ENCODE measurements at places on chromosomes 3 and 15.

DNA sequence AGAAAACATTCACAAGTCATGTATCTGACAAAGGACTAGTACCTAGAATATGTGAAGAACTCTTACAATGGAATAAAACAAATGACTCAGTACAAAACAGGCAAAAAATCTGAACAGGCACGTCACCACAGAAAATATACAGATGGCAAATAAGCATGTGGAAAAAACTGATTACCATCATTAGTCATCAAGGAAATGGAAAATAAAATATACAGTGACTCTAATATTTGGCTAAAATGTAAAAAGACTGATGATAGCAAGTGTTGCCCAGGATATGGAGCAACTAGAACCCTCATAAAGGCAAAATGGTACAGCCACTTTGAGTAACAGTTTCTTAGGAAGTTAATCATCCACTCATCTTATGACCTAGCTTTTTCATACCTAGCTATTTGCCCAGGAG, 95.8 kb upstream of the ABHD17C start:
- no peak for DNase-seq

DNA sequence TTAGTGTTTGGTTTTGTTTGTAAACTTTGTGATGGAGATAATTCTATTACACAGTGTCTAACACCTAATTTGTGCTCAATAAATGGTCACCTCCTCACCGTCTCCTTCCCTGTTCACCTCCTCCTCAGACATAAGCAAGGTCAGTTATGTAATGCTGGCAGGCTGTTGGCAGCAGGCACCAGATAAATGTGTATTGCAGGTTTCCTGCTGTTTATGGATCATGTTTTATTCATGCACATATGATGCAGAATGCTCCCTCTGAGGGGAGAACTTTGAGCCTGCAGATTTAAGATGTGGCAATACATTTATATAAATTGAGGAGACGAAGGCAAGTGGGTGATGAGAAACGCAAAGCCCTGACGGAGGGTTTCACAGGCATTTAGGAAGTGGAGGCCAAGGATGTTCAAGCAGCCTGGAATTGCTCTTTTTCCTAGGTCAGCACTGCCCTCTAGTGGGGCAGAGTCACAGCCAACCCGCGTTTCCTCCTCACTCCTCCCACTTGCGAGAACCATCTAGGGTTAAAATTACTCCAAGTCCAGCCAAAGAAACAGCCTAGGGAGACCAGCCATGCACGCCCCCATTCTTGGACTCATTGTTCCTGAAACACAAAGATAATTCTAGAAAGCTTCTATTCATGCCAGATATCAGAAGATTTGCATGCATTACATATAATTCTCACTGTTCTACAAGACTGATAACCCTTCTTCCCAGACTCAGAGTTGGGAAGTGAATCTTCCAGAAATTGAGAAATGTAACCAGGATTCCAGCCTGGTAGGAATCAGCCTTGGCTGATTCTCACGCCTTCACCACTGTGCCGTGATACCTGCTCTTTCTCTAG, 228.7 kb downstream of the SLCO3A1 start:
- DNase-seq = peak; percentile 68

GRCh38 chr3:182508919-182509711, 284.2 kb upstream of the ATP11B start:
- DNase-seq = no peak

GRCh38 chr3:150945226-150946032, 27.1 kb downstream of the CLRN1 start:
- DNase-seq = no peak

DNA sequence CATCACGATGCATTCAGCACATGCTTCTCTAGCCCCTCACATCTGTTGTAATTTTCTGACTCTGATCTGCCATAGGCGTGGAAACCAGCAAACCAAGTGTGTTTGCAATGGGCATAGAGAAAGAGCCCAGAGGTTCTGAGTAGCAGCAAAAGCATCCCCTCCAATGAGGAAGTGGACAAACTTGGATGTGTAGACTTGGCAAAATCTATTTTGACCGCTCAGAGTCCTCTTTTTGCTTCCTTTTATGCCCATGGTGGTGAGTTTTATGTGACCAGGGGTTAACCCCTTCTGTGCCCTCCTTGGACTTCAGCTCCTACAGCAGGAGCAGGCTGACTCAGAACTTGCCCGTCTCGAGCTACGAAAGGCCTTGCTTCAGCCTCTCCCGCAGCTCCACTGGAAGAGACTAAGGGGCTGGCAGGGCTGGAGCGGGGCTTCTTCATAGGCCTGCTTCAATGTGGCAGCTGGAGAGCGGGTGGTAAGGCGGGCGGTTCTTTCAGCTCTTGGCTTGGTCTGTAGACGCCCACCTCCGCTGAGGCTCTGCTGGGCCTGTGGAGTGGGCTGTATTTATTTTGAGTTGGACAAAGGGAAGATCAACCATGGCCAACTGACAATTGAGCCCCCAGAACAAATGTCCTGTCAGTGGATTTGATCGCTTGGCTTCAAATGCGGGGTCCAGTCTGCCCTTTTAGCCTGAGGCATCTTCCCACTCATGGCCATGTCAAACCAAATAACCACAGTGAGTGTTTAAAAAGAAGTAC, 6.5 kb upstream of the ETV5 start:
- no peak for DNase-seq

GRCh38 chr3:19891740-19892139, 42.3 kb downstream of the EFHB start:
- no peak for DNase-seq

DNA sequence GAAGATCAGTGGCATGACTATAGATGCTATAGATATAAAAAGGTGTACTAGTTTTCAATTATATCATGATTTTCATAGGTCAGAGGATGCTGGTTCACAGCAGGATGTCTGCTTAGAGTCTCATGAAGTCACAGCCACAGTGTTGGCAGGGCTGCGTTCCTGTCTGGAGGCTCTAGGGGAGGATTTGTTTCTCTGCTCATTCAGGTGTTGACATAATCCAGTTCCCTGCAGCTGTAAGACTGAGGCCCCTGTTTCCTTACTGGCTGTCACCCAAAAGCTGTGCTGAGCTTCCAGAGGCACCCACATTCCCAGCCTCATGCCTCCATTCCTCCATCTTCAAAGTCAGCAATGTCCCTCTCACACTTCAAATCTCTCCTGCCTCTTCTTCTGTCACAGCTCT, 170.7 kb downstream of the OCA2 start:
- DNase-seq = no peak

- peak; percentile 8 for DNase-seq
These were observed 50.8 kb upstream of the PLAAT1 start for GRCh38 chr3:193190146-193190786.

- no peak for DNase-seq
These were observed 72.1 kb upstream of the TPRG1 start for GRCh38 chr3:189099505-189100290.

DNA sequence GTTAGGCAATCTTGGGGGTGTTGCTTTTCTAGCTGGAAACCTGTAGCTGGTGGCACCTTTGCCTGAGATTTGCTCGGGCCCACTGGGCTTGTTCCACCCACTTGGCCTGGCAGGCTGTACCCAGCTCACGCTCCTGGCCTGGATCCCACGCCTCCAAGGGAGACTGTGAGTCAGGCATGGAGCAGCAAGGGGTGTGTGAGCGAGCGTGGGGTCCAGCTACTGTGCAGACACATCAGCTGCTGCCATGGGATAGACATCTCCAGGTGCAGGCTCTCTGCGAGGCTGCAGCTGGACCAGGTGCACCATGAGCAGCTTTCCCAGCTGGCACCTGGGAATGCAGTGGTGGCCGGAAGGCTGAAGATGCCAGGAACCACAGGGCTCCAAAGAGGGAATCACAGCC, 36.0 kb downstream of the NR1D2 start:
- no peak for DNase-seq

DNA sequence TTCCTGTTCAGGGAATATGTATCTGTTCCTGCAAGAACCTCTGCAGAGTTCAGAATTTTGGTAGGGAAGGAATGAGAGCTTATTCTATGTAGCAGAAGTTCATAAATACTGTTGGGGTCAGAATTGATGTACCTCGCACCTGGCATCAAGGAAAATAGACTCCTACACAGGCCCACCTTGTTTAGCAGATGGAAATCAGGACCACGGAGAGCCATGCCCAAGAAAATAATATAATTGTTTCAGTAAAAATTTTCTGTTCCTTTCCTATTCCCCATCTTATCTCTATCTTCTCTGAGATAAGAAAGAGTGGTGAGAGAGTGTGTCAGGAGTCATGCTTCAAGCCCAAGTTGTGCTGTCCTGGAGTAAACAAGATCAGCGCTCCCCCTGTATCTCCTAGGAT, 404.7 kb upstream of the UBE2E2 start:
- DNase-seq = no peak

DNA sequence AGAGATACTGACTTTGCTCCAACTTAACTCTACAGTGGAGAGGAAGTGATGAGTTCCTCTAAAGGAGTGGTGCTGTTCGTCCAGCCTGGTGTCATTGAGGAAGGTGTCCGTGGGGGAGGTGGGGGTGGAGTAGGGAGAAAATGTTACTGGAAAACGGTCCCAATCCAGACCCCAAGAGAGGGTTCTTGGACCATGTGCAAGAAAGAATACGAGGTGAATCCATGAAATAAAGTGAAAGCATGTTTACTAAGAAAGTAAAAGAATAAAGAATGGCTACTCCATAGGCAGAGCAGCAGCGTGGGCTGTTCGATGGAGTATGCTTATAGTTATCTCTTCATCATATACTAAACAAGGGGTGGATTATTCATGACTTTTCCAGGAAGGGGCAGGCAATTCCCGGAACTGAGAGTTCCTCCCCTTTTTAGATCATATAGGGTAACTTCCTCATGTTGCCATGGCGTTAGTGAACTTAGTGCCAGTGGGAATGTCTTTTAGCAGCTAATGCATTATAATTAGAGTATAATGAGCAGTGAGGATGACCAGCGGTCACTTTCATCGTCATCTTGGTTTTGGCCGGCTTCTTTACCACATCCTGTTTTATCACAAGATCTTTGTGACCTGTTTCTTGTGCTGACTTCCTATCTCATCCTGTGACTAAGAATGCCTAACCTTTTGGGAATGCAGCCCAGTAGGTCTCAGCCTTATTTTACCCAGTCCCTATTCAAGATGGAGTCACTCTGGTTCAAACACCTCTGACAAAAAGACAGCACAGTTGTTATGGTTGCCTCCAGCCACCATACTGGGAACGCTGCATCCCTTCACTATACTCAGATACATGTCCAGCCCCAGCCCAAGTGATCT, 38.6 kb downstream of the CLEC3B start:
- DNase-seq = no peak

DNA sequence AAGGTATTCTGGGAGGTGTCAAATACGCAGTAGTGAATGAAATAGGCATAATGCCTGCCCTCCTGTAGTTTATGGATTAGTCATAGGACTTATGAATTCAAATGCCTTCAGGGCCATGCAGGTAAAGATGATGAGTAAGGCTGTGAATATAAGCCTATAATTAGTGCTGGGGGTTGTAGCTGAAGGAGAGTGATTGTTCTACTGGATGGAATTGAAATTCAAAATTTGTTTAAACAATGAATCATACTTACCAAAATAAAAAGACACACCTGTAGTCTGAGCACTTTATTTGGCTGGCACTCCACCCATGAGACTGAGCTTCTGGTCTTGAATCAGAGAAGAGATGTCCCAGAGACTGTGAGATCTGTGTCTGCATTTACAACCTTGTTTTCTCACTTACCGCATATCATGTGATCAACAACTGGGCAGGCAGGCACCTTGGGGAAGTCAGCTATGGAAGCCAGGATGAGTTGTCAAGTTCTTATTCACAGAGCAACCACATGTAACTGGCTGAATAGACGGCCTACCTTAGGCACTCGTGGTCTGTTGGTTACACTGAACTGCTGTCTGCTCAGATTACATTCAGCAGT, 291.8 kb downstream of the NAALADL2 start:
- peak; percentile 92 for DNase-seq

DNA sequence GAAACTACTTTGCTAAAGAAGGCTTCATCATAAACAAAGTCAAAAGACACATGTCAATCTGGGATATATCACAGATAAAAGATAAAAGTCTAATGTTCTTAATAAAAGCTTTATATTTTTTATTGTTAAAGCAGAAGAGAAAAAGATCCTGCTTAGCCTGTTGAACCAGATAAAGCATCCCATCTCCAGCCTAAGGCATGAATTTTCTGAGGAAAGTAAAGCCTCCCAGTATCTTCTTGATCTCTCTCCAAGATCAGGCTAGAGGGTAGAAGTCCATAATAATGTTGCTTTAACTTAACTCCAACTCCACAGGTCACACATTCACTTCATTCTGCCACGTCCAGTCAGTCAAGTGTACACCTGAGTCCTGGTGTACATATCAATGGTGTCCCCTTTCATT, 14.2 kb downstream of the ARL14 start:
- DNase-seq = no peak

DNA sequence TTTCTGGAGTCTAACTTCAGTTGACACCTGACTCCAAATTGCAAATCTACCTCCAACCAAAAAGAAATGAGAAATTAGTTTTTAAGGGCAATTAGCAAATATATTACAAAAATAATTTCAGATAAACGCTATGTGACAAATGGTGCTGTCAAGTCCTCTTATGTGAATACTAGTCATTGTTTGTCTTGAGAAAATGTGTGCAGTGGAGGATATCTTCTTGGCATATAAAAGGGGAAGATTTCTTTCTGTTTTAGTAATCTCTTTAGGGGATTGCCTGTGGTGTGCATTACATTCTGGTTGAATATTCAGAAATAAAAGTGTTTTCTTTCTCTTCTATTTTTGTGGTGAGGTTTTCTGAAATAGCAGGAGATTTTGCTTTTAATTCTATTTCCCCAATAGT, 3.0 kb upstream of the GCSAM start:
- DNase-seq = no peak

GRCh38 chr3:78116874-78117273, 1077.0 kb downstream of the ROBO2 start:
- no peak for DNase-seq

- peak; percentile 98 for DNase-seq
These were observed 55.0 kb upstream of the CHD2 start for GRCh38 chr15:92845126-92845508.

DNA sequence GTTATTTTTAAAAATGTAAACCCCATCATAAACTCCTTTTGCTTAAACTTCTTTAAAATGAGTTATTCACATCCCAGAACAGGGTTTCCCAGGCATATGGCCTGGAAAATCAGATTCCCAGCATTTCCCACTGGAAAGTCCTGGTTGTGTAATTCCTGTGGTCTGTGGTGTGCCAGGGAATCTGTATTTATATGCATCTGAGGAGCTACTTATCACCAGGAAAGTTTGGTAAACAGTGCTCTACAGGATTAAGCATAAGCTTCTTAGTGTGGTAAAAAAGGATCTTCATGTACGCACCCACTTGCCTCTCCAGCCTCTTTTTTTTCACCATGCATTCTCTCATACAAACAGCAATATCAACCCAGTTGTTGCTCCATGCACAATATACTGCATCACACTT, 28.2 kb downstream of the MEIS2 start:
- no peak for DNase-seq

- no peak for DNase-seq
These were observed 18.6 kb upstream of the SLC41A3 start for GRCh38 chr3:126102530-126102951.

All from RPMI8226 (cell line).